ENCODE measurements at places on chromosomes 1 and 21. TPM values are rescaled to one million over a fixed set of nuclear protein-coding genes. Genes with fewer than 3 reads are reported as not detected.

MAP10 gene
- total RNA-seq = 3.0 TPM

EGLN1 gene
- total RNA-seq = 30.4 TPM

ZNF683 gene
- total RNA-seq = 0.49 TPM

AMY2A gene
- 1.8 TPM for total RNA-seq

C1orf53 gene
- total RNA-seq = 7.1 TPM

BACE2 gene
- 25.1 TPM for total RNA-seq

MAEL gene
- total RNA-seq = not detected

HHAT gene
- 5.1 TPM for total RNA-seq

KIAA1614 gene
- total RNA-seq = 3.9 TPM

PHGDH gene
- total RNA-seq = 60.8 TPM

SLC22A15 gene
- 17.2 TPM for total RNA-seq

NMNAT2 gene
- total RNA-seq = not detected

BRINP3 gene
- total RNA-seq = 0.17 TPM

DNA sequence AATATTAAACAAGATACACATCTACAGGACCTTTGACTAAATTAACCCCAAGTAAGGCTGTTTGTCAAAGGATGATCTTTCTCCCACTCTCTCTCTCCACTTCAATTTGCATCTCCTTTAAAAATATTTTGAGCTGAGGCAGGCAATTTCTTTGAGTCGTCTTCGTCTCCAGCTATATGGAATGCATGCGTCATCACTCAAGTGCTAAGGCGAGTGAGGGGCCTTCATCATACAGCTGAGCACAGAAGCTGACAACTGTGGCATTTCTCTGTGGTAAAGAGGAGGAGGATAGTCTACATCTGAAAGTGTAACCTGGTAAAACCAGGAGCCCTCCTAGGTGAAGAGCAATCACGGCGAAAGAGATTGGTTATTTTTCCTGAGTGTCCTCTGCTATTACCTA is 7.6 kb downstream of the EPHX4 start:
- no peak overlapping the region for H3K27ac ChIP-seq
- H3K36me3 ChIP-seq = no peaks in the 10 kb centered on the region
- no peak for DNase-seq
- no peaks in the 10 kb centered on the region for H3K27me3 ChIP-seq
- H3K4me3 ChIP-seq = no peak overlapping the region

- H3K4me3 ChIP-seq = no peak overlapping the region
- no peaks in the 10 kb centered on the region for H3K36me3 ChIP-seq
- no peak for DNase-seq
Observed at GRCh38 chr1:178540646-178541045, 27.7 kb downstream of the TEX35 start.

DNA sequence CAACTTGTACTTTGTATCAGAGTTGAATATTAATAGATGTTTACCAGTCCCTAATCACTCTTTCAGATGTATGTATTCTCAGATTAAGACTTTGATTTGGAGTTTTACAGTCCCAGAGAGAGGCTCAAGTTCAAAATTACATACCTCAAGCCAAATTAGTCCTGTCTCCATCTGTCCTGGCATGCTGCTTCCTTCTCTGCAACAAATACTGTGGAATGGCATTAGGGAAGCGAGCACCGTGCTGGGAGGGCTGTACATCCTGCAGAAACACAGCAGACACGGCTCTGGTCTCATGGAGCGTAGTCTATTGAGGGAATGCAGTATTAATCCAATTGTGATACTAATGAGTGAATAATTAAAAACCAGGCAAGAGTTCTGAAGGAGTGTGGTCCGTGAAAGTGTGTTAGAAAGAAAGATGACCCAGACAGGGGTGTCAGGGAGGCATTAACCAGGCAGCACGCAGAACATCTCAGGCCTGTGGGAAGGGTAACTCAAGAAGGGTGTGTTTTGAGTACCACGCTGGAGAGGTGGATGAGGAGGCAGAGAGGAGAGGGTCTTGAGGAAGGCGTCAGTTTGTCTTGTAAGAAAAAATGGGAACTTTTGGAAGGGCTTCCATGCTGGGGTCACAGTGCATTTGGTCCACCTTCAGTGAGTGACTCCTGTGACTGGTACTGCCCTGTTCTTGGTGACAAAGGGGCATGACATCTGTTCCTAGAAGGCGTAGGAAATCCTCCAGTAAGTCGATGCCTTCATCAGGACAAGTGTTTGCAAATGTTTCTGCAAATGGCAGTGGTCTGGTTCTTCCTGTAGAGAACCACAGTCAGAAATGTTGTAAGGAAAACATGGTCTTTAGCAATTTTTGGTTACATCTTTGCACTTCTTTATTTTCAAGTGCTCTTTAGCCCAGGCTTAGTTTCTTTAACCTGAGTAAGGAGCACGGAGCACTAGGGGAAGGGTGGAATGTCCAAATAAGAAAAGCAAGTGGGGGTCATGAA is 1.6 kb downstream of the RAB4A start:
- DNase-seq = no peak
- H3K27me3 ChIP-seq = no peaks in the 10 kb centered on the region
- no peaks in the 10 kb centered on the region for H3K36me3 ChIP-seq
- H3K4me3 ChIP-seq = peak overlapping the region; percentile 88

- no peaks in the 10 kb centered on the region for H3K36me3 ChIP-seq
- no peaks in the 10 kb centered on the region for H3K27me3 ChIP-seq
- no peaks in the 10 kb centered on the region for H3K4me1 ChIP-seq
- no peak overlapping the region for H3K4me3 ChIP-seq
- no peak for DNase-seq
Observed at GRCh38 chr1:104056786-104057185, 307.1 kb downstream of the AMY1C start.

- no peaks in the 10 kb centered on the region for H3K4me1 ChIP-seq
- no peak overlapping the region for H3K27ac ChIP-seq
- DNase-seq = no peak
- no peak overlapping the region for H3K4me3 ChIP-seq
Observed at GRCh38 chr1:213399695-213400094, 348.7 kb downstream of the RPS6KC1 start.

DNA sequence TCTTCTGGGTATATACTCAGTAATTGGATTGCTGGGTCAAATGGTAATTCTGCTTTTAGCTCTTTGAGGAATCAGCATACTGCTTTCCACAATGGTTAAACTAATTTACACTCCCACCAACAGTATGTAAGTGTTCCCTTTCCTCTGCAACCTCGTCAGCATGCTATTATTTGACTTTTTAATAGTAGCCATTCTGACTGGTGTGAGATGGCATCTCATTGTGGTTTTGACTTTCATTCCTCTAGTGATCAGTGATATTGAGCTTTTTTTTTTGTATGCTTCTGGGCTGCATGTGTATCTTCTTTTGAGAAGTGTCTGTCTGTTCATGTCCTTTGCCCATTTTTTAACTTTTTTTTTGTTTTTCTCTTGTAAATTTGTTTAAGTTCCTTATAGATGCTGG is 279.4 kb downstream of the PTGER3 start:
- DNase-seq = no peak
- no peak overlapping the region for H3K4me3 ChIP-seq
- no peaks in the 10 kb centered on the region for H3K4me1 ChIP-seq
- H3K27me3 ChIP-seq = no peaks in the 10 kb centered on the region
- no peak overlapping the region for H3K27ac ChIP-seq

GRCh38 chr1:61162520-61163258 is 80.3 kb downstream of the NFIA start:
- no peaks in the 10 kb centered on the region for H3K27me3 ChIP-seq
- H3K27ac ChIP-seq = no peak overlapping the region
- H3K36me3 ChIP-seq = no peaks in the 10 kb centered on the region
- DNase-seq = no peak
- H3K4me1 ChIP-seq = peaks cover 5% of the 10 kb centered on the region

DNA sequence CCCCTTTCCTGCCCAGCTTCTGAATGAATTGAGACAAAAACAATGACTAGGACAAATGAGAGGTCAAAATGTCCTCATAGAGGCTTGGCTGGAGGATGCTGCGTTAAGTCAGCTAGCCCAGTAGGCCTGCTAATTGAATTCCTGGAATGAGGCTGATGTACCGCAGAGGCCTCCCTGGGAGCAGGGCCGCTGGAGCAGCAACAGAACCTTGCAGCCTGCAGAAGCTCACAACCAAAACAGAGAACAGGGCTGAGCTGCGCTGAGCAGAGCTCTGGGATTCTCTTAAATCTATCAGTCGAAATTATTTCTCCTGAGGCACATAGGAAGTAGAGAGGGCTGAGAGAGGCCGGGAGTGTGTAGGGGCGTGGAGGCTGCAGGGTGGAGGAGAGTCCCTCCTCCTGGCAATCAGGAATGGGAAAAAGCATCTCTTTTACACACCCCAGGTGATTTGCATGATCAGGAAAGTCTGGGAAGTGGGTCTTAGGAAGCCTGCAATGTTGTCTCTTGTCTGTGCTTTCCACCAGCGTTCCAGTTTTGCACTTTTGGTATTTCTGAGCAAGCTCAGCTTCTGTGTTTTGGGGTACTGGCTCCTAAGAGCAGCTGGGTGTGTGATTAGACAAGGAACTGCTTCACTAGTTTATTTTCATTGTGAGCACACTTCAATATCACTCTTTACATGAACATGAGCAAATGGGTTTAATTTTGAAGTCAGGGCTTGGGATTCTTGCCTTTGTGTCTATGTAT is 66.5 kb downstream of the RYR2 start:
- no peaks in the 10 kb centered on the region for H3K27me3 ChIP-seq
- H3K4me1 ChIP-seq = no peaks in the 10 kb centered on the region
- DNase-seq = no peak
- no peaks in the 10 kb centered on the region for H3K36me3 ChIP-seq
- no peak overlapping the region for H3K27ac ChIP-seq
- no peak overlapping the region for H3K4me3 ChIP-seq

- no peak for DNase-seq
- H3K36me3 ChIP-seq = no peaks in the 10 kb centered on the region
- H3K27me3 ChIP-seq = no peaks in the 10 kb centered on the region
- H3K4me1 ChIP-seq = no peaks in the 10 kb centered on the region
- no peak overlapping the region for H3K4me3 ChIP-seq
Observed at GRCh38 chr1:47469390-47469759, 31.5 kb downstream of the FOXD2 start.

- H3K27ac ChIP-seq = no peak overlapping the region
Observed at GRCh38 chr21:44092211-44092610, 15.0 kb upstream of the PWP2 start.

DNA sequence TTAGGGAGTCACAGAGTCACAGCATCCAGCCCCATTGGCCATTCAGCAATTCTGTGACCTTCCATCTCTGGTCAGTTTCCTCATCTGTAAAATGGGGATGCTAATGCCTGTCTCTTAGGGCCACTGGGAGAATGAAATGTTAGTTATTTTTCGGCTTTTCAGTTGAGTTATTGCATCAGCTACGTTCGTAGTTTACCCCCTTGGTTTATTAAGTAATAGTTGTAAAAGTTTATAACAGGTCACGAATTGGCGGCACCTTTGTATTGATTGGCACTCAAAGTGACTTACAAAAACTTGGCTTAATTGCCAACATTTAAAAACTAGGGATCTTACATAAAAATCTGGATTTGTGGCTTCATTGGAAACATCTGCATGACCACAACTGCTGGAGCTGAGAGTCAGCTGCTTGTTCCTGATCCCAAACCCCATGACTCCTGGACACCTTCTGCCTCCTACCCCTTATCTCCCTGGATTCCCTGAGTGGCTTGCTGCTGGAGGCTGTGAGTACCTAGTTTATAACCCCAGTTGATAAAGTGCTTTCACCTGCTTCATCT is 23.0 kb upstream of the SLC1A7 start:
- H3K27me3 ChIP-seq = no peaks in the 10 kb centered on the region
- no peaks in the 10 kb centered on the region for H3K36me3 ChIP-seq

DNA sequence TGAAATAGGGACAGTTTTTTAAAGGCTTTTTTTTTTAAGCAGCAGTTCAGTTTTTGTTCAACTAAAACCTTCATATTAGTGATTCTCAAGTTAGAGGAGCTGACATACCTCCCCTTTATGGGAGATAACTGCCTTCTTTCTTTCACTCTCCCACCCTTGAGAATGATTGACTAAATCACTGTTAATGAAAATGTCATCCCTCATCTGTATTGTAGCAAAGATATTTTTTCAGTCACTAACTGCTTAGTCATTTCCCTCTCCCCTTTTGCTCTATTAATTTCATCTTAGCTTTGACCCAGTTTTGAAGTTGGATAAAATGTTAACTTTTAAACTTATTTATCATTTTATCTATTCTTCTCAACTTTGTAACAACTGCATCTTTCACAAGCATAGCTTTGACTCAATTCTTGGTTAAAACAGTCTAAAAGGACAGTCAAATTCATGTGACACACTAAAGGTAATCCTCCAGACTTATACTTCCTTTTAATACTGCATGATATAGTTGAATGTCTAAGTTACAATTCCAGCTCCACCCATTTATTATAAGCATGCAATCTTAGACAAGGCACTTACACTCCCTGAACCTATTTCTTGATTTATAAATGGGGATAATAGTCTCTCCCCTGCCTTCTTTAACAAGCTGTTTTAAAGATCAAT is 17.1 kb downstream of the CAPZA1 start:
- no peaks in the 10 kb centered on the region for H3K36me3 ChIP-seq
- H3K4me1 ChIP-seq = peaks cover 30% of the 10 kb centered on the region
- no peak overlapping the region for H3K4me3 ChIP-seq
- H3K27ac ChIP-seq = peak overlapping the region; percentile 20
- DNase-seq = no peak

DNA sequence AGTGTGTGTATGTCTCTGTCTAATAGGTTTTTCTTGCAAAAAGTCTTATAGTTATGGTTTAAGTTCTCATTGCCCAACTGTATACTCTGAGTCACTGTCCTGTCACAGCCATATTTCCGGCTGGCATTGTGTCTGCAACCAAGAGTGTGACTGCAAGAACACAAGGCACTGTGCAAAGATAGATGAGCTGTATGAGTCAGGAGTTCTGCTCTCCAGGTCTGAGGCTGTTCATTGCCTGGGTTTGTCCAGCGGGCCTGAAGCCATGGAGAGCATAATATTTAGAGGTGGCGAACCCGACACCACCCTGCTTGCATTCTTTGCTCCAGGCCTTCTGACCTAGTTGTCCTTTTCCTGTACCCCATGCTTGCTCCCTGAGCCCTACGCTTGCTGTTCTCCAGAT is 50.9 kb upstream of the CNIH3 start:
- peak overlapping the region; percentile 5 for H3K27ac ChIP-seq
- no peaks in the 10 kb centered on the region for H3K27me3 ChIP-seq
- no peaks in the 10 kb centered on the region for H3K36me3 ChIP-seq
- no peaks in the 10 kb centered on the region for H3K4me1 ChIP-seq

DNA sequence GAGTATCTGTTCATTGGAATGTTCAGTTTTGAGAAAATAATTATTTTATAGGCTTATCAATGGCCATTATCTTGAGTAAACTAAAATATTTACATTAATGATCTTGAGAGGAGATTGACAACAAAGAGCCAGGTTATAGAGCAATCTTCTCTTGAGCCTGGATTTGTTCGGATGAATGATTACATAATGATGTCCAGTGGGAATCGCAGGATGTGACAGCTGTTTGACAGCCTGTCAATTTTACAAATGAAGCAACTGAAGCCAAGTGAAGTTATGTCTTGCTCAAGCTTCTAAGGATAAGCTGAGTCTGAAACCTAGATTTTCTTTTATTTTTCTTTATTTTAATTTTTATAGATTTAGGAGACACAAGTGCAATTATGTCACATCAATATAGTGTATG is 52.1 kb upstream of the BACH1 start:
- H3K4me3 ChIP-seq = no peak overlapping the region
- no peaks in the 10 kb centered on the region for H3K27me3 ChIP-seq
- H3K27ac ChIP-seq = no peak overlapping the region
- DNase-seq = no peak

All from upper lobe of left lung (tissue), 6 donors.